ENCODE measurements at places on chromosomes 6 and 20.

GRCh38 chr6:120056085-120056484 is 706.5 kb upstream of the MAN1A1 start:
- no peak for DNase-seq

- no peak for DNase-seq
Measured at GRCh38 chr6:125983246-125983945, 2.9 kb upstream of the TRMT11 start.

- no peak for DNase-seq
Measured at GRCh38 chr20:54633374-54634355, 158.3 kb downstream of the DOK5 start.

- DNase-seq, result no peak
Measured at GRCh38 chr6:91081452-91082067, 494.7 kb upstream of the MAP3K7 start.

DNA sequence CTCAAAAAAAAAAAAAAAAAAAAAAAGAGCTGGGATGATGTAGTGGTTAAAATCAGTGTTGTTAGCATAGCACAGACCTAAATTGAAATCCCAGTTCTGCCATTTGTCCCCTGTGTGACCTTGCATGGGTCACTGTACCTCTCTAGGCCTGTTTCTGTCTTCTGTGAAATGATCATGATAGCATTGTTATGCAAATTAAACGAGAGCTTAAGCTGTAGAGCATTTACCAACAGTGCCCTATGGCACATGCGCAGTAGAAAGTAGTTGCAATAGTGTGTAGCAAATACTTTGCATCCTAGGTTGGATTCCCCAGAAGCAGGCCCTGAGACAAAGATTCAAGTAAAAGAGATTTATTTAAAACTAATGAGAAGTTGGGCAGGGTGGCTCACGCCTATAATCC is 7.3 kb downstream of the PSORS1C2 start:
- DNase-seq, result no peak

- DNase-seq, result no peak
Measured at GRCh38 chr20:62481425-62482145, 5.8 kb upstream of the GATA5 start.

DNA sequence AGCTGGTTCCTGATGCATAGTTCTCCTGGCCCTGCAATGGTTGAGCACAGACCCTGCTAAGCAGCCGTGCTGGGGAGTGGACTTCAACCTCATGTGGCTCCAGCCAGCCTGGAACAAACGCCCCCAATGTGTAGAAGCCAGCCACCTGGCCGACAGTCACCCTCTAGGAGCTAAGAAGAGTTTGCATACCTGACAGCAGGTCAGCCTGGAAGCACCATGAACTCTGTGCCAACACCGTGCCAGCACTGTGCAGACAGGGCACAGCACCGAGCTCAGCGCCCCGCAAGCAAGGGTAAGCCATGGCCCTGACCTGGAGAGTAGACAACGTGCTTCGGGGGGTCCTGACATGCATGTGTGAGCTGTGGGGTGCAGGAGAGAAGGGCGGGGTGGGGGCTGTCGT is 356.3 kb downstream of the ZFAND3 start:
- DNase-seq, result no peak

GRCh38 chr20:661474-662270 is 8.7 kb upstream of the SRXN1 start:
- no peak for DNase-seq

DNA sequence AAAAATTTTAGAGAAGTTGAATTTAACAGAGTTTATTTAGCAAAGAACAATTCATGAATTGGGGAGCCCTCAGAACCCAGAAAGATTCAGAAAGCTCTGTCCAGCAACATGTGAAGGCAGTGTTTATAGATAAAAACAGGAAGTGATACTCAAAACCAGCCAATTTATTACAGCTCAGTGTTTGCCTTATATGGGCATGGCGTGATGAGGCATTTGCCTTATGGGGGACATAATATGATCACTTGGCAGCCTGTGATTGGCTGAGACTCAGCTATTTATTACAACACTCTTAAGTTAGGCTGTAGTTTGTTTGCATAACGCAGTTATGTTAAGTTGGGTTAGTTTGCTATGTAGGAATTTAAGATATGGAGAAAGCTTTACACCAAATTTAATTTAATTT is 11.5 kb downstream of the HLA-DPA1 start:
- no peak for DNase-seq

DNA sequence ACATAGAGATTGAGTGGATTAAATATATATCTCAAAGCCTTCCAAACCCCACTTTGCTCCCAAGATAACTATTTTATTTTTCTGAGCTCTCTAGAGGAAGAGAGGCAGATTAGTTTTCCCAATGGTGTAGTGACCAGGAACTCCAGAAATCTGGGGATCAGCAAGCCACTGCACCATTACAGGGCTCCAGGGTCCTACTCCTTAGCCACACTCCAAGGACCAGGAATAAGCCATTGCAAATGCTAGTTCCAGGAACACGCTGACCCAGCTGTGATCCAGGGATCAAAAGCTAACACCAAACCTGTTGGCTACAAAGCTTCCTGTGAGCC is 97.7 kb upstream of the IYD start:
- DNase-seq, result no peak

All from amygdala (tissue), 56 donors.